Myocyte (in vitro differentiated cells): ENCODE measurements at places on chromosomes 2 and 18.

DNA sequence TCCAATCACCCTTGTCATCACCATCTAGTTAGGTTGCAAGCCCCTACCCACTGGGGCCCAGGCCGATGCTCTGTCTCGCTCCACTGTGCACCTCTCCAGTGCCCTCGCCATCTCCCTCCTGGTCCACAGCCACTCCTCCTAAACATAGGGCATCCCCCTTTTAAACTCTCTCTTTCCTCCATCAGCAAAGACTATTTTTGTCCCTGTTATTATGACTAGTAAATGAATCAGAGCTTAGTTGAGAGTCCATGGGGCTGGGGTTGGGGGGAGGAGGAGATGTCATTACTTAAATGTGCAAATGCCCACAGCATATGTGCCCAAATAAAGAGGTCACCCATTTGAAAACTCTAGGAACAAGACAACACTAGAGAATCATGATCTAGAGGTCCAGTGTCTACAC is 167.4 kb downstream of the TRABD2A start:
- peak; percentile 3 for DNase-seq

- no peak for DNase-seq
Measured at GRCh38 chr2:168322325-168323007, 75.1 kb upstream of the STK39 start.

GRCh38 chr2:37618326-37618725 is 53.1 kb downstream of the CDC42EP3 start:
- DNase-seq: no peak

DNA sequence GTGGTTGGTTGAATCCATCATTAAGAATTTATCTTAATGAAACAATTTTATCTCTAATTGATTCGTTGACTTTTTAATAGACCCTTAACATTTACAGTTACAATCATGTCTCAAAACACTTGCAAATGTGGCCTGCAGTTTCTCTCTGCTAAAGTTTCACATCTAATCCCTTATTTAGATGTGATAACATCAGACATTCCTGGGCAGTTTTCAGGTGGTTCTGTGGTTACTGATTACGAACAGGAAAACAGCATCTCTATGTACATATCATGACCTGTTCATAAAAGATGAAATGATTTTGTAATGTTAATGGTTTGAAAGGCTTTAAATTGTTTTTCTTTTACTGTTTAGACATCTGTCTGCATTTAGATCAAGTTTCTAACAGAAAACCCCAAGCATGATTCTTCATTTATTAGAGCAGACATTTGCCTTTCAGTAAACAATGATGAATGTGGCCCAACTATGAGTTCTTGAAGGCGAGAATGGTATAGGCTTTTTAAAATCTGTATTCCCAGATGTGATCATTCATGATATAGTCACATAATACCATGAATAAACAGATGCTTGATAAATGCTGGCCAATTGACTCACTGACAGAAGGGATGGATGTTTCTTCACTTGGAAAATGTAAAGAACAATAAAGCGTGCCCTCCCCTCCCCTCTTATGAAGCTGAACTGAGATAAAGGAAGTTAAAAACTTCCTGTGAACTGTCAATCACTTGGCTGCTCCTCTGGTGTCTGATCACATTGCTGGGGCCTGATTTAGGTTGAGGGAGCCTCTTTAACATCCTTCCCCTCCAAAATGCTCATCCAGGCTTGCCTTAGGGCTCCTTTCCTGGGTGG is 3.5 kb downstream of the CAPN14 start:
- DNase-seq: no peak

DNA sequence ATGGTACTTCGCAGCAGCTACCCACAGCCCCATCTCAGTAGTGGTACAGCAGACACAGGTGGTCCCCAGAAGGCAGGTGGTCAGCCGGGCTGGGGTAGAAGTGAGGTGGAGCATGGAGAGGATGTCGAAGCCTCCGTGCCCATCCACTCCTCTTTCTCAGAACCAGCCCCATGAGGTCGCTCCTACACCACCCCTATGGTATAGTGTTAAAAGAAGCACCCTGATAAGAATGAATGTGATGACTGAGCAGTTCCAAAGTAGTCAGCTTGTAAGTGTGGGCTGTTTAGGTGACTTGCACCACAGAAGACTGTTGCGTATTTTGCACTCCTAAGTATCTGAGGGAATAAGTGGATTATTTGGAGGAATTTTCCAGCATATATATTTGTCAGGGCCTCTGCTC is 111.3 kb downstream of the WDSUB1 start:
- DNase-seq: no peak

- DNase-seq: no peak
Measured at GRCh38 chr2:7083580-7084509, 166.6 kb downstream of the RNF144A start.

DNA sequence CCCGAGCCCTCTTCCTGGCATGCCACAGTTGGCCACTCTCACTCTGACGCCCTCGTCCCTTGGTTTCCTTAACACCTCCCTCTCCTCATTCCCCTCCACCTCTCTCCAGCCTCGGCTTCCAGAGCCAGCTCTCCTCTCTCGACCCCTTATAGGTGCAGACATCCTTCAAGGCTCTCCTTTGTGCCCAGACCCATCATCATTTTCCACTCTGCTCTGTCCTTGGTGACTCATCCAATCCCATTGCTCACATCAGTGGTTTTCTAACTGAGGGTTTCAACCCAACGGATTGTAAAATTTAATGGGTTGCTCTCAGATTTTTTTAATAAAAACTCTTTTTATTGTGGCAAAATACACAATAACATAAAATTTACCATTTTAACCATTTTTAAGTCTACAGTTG is 6.2 kb downstream of the ST8SIA5 start:
- DNase-seq: no peak

DNA sequence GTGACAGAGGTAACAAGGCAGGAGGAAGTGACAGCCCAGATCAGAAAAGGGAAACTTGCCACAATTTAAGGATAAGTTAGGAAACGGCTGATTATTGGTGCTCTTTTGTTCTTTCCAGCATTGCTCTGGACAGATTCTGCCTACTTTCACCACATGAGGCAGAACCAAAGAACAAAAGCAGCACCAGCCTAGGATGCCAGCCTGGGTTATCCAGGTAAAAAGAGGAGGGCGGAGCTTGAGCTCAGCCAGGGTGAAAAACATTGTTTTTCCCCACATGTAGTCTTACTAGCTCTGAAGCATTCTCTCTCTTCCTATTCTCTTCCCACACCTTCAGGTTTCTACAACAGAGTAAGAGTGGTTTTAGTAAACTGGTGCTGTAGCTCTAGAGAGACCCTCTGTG is 300.5 kb downstream of the TMX3 start:
- no peak for DNase-seq

DNA sequence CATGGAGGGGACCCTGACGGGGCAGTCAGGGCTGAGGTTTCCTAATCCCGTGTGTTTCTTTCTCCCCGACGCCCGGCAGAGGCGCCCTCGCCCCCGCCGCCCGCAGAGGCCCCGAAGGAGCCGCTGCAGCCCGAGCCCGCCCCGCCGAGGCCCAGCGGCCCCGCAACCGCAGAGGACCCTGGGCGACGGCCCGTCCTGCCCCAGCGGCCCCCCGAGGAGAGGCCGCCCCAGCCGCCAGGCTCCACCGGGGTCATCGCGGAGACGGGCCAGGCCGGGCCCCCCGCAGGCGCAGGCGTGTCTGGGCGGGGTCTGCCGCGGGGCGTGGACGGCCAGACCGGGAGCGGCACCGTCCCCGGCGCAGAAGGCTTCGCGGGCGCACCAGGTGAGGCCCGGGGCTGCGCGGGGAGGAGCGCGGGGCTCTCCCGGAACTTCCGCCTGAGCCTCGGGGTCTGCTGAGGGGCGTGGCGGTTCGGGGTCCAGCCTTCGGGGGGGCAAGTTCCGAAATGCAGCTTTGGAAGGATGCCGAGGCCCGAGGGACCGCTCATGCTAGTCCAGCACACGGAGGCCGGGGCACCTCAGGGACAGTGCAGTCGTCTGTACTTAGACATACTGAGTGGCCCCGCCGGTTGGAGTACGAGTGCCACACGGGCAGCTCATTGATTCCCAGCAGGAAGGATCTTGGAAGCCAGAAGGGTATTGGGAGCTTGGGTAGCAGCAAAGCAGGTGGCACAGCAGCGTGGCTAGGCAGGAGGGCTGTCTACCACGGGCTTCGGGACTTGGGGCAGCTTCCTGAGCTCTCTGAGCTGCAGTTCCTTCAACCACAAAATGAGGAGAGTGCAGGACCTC is 60.1 kb downstream of the EMILIN2 start:
- no peak for DNase-seq

GRCh38 chr2:112006076-112006410 is 49.0 kb upstream of the TMEM87B start:
- peak; percentile 49 for DNase-seq

DNA sequence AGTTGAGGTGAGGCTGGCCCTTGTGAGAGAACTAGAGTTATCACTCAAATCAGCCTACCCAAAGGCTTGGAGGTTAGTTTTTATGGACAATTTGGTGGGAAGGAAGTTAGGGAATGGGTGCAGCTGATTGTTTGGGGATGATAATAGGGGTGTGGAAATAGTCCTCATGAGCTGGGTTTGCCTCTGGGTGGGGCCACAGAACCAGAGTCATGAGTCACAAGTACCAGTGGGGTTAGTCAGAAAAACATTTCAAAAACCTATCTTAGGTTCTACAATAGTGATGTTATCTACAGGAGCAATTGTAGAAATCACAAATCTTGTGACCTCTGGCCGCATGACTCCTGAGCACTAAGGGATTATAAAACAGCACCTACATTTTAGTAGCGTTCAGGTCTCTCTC is 630.1 kb upstream of the PIK3C3 start:
- no peak for DNase-seq

DNA sequence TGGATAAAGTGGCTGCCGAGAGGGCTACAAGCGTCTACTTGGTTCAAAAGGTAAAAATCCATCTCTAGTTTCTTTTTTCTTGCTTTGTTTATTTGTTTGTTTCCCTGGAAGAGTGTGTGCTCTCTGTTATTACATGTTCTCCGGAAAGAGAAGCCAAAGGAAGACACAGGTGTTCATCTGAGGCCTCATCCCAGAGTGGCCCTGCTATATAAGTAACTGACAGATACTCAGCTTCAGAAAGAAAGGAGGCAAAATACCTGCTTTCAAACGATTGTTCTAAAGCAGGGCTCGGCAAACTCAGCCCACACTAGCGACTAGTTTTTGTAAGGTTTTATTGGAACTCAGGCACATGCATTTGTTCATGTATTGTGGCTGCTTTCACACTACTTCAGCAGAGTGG is 140.0 kb upstream of the ALPP start:
- no peak for DNase-seq

DNA sequence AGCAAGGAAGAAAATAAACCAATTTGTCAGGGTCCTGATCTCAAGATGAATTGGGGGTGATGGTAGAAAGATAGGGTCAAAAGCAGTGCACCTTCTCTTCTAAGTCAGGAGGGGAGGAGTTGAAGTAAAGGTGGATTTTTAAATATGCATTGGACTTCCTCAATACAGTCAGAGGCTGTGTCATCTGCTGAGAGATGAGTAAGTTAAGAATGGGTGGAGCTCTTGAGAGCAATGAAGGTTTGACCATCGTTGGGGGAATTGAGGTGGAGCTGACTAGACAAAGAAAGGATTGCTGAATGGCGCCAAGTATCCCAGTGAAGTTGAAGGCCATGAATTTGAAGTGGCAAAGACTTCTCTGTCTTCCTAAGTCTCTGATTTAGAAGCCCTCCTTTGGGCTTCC is 18.4 kb upstream of the CPO start:
- DNase-seq: no peak

DNA sequence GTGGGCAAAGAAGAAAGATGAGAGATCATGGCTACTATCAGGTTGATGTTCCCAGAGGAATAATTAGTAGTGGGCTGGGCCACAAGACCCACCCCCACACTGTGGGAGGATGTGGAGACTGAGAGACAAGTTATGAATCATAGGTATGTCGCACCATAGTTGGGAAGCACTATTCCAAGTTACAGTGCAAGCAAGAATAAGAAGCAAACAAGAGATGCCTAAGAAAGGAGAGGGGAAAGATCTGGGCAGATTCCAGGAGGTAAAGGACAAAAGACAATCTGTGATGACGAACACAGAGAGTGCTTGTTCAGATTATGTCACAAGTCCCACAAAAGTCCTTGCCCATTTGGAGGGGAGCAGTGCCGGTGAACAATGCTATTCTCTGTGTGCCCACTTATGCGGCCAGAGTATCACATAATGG is 56.6 kb downstream of the FAM228A start:
- DNase-seq: peak; percentile 26

GRCh38 chr2:205776720-205777119 is 94.4 kb downstream of the NRP2 start:
- DNase-seq: no peak

DNA sequence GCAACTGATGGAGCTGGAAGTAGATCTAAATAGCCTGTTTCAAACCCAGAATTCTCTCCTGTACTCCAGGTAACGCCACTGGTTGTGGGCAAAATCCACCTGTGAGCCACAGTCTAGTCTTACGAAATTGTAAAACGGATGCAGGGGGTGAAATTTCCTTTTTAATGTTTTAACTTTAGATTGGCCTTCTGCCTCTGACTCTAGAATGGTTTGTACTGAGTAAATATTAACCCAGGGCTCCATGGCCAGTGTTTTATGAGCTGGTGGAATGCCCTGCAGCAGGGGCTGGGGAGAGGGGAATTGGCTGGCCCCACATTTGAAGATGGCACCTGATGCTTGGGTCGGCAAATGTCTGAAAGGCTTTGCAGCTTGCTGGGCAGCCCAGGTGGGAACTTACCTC is 156.6 kb downstream of the MYCN start:
- no peak for DNase-seq

- DNase-seq: no peak
Measured at GRCh38 chr2:44098050-44098449, 70.6 kb upstream of the PPM1B start.

DNA sequence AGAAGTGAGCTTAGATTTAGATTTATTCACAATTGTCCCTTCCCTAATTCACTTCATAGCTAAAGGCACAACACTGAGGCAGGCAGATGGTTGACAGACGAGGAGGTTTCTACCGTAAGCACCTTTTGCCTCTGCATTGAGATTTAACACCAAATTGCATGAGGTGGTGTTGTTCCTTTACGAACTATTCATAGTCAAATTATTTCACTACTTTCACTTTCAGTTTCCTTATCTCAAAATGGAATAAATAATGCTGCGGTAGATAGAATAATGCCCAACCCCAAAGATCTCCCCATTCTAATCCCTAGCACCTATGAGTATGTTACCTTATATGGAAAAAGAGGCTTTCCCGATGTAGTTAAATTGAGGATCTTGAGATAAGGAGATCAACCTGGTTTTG is 58.9 kb upstream of the LINC00305 start:
- no peak for DNase-seq

GRCh38 chr2:186572705-186573104 is 17.2 kb upstream of the ITGAV start:
- DNase-seq: peak; percentile 29

DNA sequence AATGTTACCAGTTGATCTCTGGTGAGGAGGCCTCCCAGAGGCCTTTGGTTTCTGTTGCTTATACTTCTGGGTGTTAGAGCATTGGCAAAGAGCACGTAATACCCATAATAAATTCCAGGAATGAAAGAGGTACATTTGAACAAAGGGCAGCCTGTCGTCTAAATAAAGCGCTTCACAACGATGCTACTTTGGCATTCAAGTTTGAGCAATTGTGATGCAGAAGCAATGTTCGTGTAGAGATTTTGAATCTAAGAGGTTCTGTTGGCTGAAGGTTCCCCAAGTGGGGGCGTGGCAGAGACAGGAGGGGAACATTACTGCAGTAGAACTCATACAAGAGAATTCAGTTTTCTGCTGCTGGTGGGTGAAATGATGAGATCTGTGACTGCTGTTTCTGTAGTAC is 27.8 kb downstream of the ZNF532 start:
- no peak for DNase-seq

GRCh38 chr2:207115715-207116364 is 49.9 kb downstream of the KLF7 start:
- DNase-seq: peak; percentile 75

GRCh38 chr2:231996797-231997540 is 35.5 kb downstream of the DIS3L2 start:
- DNase-seq: no peak
